ENCODE measurements at places on chromosomes 7 and 10.
A peak's percentile ranks its signal among the peaks of the same experiment; 100 is the strongest.

- no peak for DNase-seq
Measured at GRCh38 chr7:130371046-130371445, 9.2 kb upstream of the CPA1 start.

GRCh38 chr7:85343484-85343883 is 156.6 kb upstream of the SEMA3D start:
- DNase-seq, result no peak

DNA sequence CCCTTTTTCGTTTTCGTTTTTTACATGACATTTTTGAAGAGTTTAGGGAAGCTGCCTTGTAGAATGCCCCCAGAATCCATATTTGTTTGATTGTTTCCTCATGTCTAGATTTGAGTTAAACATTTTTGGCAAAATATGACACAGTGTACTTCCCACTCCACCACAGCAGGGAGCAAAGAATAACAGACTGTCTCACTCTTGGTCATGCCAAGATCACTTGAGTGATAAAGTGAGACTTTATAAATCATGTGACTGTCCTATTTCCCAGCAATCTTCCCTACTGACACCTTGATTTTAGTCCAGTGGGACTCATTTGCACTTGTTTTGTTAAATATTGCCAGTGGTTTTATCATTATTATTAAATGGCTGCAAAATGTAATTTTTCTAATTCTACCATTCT is 44.4 kb upstream of the USP6NL start:
- DNase-seq, result peak; percentile 60

- no peak for DNase-seq
Measured at GRCh38 chr7:142862351-142862750, 7.5 kb downstream of the EPHB6 start.

- DNase-seq, result no peak
Measured at GRCh38 chr7:32390210-32390609, 100.0 kb downstream of the LSM5 start.

- DNase-seq, result no peak
Measured at GRCh38 chr10:63496561-63496960, 24.6 kb upstream of the REEP3 start.

- DNase-seq, result no peak
Measured at GRCh38 chr7:26490640-26491624, 199.3 kb downstream of the SNX10 start.

GRCh38 chr10:123912466-123912865 is 20.9 kb upstream of the CPXM2 start:
- no peak for DNase-seq

DNA sequence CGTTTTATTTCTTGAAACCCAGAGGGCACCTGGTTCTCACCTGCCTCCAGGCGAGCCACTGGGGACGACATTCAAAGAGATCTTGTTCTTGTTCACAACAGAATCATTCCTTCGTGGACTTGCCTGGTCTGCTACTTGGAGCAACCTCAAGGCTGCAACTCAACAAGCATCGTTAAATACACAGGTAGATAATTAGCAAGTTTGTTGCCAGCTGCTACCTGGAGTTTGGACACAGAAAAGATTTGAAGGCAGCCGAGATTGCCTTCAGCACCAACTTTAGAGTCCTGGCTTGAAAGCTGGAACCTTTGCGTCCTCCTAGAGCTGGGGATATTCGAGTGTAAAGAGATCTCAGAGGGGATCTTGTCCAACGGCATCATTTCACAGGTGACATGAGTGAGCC is 89.6 kb upstream of the C7orf33 start:
- DNase-seq, result no peak

- DNase-seq, result peak; percentile 82
Measured at GRCh38 chr7:131015657-131015958, 281.6 kb upstream of the KLF14 start.

DNA sequence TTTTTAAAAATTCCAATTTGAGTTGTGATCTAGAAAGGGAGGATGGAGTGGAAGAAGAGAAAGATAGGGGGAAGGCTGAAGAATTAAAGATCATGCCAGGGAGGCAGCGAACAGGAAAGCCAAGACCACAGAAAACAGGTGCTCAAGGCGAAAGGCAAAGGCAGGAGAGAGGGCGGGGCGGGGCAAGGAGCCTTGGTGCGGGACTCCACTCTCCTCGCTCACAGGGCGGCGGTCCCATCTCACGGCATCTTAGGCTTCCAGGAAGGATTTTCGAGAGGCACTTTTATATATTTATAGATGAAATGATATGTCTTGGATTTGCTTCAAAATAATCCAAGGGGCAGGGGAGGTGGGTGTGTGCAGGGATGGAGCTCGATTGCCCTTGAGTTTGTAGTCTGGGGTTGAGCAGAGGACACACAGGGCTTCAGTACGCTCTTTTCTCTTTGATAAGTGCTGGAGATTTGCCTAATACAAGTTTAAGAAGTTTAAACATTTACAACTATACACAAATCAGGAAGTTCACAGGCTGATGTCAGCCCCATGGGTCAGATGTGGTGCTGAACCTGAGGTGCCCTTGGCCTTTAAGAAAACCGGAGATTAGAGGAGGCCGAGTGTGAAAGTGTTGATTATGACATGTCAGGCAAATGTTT is 161.1 kb downstream of the PRKAG2 start:
- no peak for DNase-seq

GRCh38 chr10:122551450-122551849 is 9.1 kb upstream of the DMBT1 start:
- DNase-seq, result no peak

DNA sequence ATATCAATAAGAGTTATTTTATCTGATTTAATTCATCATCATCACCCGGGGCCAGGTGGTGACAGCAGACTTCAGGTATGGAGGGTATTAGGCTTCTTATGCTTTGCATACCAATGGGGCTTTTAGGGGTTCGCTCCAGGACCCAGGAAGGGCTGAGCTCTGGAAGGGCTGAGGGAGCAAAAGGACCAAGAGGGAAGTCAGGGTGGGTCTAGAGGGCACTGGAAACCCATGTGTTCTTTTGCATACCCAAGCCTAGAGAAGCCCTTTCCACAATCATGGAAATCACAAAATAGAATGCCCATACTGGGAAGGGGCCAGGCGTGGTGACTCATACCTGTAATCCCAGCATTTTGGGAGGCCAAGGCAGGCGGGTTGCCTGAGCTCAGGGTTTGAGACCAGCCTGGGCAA is 30.9 kb upstream of the VCL start:
- no peak for DNase-seq

GRCh38 chr7:128157906-128158305 is 83.2 kb upstream of the LEP start:
- DNase-seq, result no peak

GRCh38 chr7:44045226-44046014 is 918 bp downstream of the DBNL start:
- DNase-seq, result peak; percentile 54

Measured in fibroblast of skin of back (primary cell).